ENCODE measurements at places on chromosomes 7 and 10.

GRCh38 chr10:22626784-22627183 is 87.6 kb downstream of the PIP4K2A start:
- DNase-seq = no peak

- DNase-seq = no peak
Measured at GRCh38 chr10:117342641-117343040, 32.6 kb downstream of the PDZD8 start.

- DNase-seq = peak; percentile 69
Measured at GRCh38 chr7:156612930-156613329, 27.6 kb upstream of the RNF32 start.

- DNase-seq = no peak
Measured at GRCh38 chr7:138542183-138542582, 82.1 kb downstream of the TRIM24 start.

- DNase-seq = no peak
Measured at GRCh38 chr10:48496831-48497779, 107.8 kb downstream of the ARHGAP22 start.

GRCh38 chr10:69464401-69464800 is 13.1 kb downstream of the TSPAN15 start:
- DNase-seq = no peak

GRCh38 chr7:50690541-50691011 is 92.1 kb downstream of the GRB10 start:
- DNase-seq = no peak

DNA sequence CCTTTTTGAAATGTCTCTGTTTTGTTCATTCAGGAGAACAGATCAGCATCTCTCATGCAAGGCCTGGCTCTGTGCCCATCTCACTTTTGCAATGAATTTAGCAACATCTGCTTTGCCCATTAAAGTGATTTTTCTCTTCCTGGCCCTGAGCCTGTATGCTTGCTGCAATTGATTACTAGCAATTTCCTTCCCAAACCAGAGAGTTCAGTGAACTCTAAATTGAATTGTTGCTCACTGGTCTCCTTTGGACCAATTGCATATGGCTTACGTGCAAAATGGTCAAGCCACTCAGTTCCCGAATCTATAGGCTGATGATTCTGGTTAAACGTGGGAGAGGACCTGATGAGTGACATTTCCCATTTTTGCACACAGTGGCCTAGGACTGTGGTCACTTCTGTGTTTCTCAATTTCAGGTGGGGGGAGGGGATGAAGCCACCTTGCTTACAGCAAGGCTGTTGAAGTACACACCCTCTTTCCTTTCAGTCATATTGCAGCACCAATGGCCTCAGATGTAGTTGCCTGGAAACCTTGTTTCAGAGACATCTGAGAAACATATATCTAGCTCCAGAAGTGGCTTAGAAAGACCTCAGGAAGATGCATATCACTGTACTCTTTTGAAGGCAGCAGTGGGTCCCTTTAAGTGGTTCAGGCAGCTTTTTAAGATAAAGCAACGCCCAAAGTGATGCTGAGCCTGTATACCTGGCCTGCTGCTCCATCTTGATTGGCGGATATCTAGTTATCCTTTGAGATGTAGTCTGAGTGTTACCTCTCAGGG is 201.4 kb downstream of the PTEN start:
- DNase-seq = no peak

DNA sequence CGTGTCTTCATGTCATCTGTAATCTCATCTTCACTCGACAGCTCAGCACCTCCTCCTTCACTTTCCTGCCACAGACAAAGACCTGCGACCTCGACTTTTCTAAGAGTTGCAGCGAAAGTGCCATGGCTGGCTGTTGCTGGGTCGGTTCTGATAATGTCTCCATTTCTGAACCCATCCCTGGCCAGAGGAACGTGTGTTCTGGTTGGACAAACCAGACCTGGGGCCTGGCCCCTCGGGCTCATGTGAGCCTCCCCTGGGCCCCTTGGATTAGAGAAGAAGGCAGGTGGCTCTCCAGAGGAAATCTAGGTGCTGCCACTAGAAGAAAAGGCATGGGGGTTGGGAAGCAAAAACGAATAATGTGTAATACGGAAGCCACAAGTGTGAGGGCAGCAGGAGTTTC is 273.7 kb downstream of the GLRX3 start:
- no peak for DNase-seq

DNA sequence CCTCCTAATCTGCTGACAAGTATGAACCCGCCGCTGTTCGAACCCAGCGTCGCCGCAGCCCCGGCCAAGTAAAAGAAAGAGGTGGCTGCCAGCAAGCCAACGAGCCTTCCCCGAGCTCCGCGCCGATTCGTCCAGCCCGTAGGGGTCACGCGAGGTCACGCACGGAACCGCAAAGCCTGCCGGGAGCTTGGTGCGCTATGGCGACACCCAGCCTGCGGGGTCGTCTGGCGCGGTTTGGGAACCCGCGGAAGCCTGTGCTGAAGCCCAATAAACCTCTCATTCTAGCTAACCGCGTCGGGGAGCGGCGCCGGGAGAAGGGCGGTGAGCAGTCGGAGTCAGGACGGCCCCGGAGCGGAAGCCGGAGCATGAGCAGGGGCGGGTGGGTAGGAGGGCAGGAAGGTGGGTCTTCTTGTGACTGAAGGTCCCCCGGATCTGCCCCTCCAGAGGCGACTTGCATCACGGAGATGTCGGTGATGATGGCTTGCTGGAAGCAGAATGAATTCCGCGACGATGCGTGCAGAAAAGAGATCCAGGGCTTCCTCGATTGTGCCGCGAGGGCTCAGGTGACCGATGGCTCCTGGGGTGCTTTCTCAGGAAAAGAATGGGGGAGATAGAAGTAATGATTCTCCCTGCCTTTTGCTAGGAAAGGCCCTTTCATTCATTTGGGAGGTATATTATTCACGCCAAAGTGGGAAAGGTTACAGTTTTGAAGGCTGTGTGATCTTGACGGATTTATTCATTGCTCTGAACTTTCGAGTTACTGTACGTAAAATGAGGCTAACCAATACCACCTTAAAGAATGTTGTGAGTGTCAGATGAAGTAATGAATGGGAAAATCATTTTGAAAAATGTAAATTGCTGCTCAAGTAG is at the start of gene CHCHD1:
Gene CHCHD1 (plus strand): TSS at position 170 of the 870 bp plus-strand sequence. CDS start 28 bp downstream, at position 198.
- DNase-seq = peak; percentile 82

GRCh38 chr7:155845226-155845625 is 33.0 kb upstream of the SHH start:
- no peak for DNase-seq

GRCh38 chr7:63039882-63040281 is 958.8 kb upstream of the ZNF722 start:
- no peak for DNase-seq

GRCh38 chr10:117635826-117636225 is 93.3 kb downstream of the EMX2 start:
- DNase-seq = no peak

DNA sequence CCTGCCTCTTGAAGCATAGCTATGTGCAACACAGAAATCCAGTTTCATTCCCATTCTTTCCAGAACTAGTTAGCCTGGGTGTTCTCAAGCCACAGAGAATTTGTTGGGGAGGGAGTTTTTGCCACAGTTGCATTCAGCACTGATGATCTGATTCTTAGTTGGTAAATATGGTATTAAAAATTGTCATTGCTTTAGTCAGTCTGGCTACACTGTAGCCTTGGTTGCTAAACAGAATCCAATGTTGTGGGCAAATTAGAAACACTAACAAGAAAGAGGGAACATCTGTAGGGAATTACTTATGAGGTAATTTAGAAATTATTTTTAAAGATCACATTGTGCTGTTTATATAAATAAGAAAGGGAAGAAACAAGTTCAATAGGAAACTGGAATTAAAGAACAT is 57.0 kb upstream of the CC2D2B start:
- DNase-seq = no peak

DNA sequence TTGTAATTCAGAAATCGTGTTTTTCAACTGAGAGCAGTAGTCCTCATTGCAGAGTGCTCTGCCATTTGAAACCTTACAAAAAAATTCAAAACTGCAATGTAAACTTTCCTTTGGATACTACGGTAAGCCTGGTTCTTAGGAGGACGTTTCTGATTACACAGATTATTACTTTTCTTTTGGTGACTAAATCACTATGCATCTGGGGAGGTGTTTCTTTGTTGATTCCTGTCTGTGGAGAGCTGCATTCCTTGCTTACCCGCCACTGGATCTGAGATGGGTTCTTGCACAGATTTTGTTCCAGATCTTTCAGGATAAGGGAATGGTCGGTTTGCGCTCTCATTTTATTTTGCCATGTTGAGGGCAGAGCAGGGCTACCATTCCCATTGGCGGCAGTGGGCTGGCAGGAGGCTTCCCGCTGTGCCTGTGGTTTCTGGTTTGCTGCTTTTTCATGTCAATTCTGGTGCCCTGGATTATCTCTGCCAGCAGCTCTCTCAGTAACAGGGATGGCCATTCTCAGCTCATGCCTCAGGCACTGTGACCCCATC is 485.1 kb downstream of the GLRX3 start:
- DNase-seq = no peak

- peak; percentile 36 for DNase-seq
Measured at GRCh38 chr10:28548781-28549498, 16.0 kb downstream of the WAC start.
